ENCODE measurements at places on chromosomes 12 and 14.

DNA sequence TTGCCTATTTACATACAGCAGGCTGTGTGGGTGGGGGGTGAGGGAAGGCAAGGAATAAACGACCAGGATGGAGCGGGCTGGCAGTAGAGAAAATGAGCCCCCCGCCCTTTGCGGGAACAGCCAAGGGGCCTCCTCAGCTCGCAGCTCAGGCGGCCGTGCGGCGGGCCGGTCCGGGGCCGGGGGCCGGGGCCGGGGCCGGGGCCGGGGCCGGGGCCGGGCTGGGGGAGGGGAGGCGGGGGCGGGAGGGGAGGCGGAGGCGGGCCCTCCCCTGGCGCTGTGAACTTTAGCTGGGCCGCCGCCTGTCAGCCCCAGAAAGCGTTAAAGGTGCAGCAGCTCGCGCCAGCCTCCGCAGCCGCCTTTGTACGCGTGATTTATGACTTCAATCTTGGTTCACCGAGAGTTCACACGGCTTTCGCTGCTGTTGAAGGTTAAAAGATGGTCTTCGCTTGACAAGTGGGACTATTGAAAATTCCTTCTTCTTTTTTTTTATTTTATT, 28.8 kb downstream of the HOXC4 start:
- no peak for DNase-seq

DNA sequence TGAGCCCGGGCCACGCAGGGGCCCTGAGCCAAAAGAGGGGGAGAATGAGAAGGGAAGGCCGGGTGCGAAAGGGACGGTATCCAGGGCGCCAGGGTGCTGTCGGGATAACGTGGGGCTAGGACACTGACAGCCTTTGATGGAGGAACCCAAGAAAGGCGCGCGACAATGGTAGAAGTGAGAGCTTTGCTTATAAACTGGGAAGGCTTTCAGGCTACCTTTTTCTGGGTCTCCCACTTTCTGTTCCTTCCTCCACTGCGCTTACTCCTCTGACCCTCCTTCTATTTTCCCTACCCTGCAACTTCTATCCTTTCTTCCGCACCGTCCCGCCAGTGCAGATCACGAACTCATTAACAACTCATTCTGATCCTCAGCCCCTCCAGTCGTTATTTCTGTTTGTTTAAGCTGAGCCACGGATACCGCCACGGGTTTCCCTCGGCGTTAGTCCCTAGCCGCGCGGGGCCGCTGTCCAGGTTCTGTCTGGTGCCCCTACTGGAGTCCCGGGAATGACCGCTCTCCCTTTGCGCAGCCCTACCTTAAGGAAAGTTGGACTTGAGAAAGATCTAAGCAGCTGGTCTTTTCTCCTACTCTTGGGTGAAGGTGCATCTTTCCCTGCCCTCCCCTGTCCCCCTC, 3.0 kb downstream of the SSTR1 start:
- DNase-seq: peak; percentile 11

DNA sequence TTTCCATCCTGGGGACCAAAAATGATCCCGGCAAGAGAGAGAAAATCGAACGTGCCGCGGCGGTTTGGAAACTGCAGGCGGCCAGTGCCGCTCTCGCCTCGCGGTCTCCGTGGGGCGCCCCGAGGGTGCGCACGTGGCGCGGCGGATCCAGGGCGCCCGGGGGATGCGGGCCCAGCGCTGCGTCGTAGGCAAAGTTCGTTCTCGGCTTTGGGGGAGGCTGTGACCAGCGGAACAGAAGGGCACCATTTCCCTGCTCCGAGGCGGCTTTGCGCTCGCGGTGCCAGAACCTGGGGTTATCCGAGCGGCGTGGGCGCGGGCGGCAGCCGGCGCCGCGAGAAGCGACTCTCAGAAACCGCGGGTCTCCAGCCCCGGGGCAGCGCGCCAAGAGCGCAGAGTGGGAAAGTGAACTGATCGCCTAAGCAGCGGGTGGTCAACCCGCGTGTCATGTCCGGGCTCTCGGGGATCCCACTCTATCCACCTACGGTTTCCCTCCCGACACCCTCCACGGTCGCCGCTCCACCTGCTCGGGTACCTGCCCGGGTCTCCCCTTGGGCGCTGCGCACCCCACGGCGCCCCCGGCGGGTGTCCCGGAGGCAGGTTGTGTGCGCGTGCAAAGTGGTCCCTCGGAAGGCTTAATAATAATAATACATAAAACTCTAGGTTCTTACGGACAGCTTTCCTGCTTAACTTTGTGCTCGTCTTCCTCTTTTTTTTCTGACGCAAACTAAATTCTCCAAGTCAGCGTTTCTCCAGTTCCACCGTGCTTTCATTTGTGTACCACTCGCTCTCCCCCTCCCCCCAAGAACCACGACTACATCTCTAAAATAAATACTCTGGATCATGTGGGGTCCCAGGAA, 1.2 kb downstream of the ESRRB start:
- DNase-seq: no peak

- DNase-seq: no peak
Observed at GRCh38 chr12:116712458-116713303, 25.2 kb downstream of the SPRING1 start.

- DNase-seq: no peak
Observed at GRCh38 chr12:57237932-57238853, 8.7 kb downstream of the SHMT2 start.

DNA sequence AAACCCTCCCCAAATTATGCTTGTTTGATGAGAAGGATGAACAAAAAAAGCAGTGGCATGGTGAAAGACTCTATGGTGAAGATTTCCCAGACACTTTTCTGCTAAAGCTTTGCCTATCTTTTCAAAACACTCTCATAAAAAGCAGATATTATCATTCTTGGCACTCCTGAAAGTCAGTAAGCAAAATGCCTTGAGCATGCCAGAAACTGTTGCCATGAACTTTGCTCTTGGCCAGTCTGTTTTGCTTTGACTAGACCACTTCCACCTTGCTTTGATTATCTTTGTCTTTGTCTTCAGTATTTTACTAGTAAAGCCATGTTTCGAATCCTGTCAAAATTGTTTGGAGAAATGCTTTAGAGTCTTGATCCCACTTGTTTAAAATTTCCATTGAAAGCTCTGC, 110.4 kb downstream of the CNTN1 start:
- no peak for DNase-seq

GRCh38 chr14:104794631-104794992, 936 bp downstream of the AKT1 start:
- peak; percentile 42 for DNase-seq

GRCh38 chr12:128801879-128802391, 21.8 kb downstream of the SLC15A4 start:
- peak; percentile 36 for DNase-seq

DNA sequence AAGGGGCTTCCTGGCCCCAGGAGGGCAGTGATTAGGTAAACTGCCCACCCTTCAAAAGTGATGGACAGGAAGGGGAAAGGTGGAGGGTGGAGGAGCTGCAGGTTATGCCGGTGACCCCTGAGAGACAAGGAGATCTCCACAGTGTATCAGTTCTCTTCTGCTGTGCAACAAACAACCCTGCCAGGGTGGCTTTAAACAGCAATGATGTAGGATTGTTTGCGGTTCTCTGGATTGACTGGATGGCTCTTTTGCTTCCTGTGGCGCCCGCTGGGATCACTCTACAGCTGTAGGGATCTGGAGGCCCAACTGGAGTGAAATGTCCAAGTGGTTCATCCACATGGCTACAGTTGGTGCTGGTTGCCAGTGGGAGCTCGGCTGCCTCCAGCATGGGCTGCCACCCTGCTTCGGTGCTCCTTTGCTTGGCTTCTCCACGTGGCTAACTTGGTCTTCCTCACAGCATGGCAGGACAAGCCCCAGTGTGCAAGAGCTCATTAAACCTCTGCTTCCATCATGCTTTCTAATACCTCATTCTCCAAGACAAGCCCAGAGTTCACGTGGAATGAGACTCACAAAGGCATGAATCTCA, 8.6 kb upstream of the ANKRD9 start:
- DNase-seq: no peak

DNA sequence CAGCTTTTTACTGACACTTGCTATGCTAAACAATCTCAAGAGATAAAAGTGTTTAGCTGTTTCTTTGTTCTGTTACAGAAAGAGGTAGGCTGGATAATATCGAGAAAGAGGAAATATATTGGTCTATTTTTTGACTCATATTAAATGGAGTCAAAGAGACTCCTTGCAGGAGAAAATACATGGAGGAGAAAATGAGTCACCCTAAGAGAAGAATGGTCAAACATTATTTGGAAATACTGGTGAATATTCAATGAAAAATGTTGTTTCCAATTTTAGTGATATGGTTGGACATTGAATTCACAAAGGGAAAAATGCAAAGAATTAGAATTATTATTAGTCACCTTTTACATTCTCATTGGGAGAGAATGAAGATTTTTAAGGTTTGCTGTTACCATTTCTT, 3.2 kb downstream of the KCNJ8 start:
- no peak for DNase-seq

DNA sequence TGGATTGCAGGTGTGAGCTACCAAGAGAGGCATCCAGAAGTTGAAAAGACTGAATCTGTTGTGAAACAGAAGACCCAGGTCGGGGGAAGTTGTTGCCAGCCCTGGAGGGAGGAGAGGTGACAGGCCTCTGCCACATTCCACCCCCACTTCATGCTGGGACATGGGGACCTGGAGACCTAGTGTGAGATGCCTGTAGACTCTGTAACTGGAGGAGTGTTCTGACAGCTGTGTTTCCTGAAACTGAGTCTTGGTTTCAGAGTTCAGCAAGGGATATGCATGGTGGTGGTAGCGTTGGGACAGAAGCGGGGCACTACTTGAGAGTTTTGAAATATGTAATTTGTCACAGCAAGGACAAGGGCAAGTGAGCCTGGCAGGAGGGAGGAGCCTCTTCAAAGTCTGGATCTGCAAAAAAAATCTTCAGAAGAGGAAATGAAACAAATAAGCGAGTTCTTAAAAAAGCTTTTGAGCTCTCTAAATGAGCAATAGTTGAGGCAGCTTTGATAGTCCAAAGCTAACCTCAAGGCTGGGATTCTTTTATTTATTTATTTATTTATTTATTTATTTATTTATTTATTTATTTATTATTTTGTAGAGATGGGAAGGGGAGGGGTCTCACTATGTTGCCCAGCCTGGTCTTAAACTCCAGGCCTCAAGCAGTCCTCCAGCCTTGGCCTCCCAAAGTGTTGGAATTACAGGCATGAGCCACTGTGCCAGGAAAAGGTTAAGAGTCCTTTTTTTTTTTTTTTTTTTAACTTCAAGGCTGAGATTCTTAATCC, 58.9 kb upstream of the EEA1 start:
- no peak for DNase-seq

- DNase-seq: peak; percentile 29
Observed at GRCh38 chr14:90828642-90829487, 12.6 kb upstream of the TTC7B start.

Measured in dermis microvascular lymphatic vessel endothelial cell (primary cell).